MV-4-11 (cell line): ENCODE measurements at places on chromosomes 6 and 20.

GRCh38 chr20:13430346-13431002, 208.3 kb downstream of the TASP1 start:
- peak; percentile 92 for DNase-seq

- DNase-seq, result peak; percentile 54
These were observed 916 bp upstream of the SUN5 start for GRCh38 chr20:33005132-33005566.

GRCh38 chr6:36118550-36119107, 11.7 kb upstream of the MAPK13 start:
- DNase-seq, result peak; percentile 12

- DNase-seq, result peak; percentile 86
These were observed 1197.7 kb upstream of the CITED2 start for GRCh38 chr6:140572129-140572528.

DNA sequence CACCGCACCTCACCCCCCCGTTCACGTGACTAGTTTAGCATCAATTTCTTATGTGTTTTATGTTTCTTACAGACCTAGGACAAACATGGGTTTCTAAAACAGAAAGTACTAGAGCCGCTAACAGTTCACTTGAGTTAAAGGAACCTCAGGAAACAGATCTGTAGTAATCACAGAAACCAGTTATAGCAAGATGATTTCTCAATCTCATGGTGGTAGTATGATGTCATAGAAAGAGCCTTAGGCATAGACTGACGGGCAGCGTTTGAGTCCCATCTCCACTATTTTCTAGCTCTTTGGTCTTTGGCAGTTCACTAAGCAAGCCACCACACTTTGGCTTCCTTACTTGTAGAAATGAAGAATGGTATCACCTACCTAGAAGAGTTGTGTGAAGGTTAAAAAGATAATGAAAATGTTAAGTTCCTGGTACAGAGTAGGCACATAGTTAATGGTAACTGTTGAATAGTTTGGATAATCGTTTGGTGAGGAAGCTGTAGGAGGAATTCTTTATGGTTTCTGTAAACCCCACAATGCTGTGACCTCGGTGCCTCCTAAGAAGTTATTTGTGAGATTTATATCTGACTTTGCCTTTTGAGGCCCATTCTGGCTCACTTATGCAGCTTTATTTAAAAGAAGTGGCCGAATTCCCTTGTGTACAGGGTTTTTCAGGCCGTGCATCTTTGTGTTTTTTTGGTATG, 21.3 kb downstream of the CTNNBL1 start:
- DNase-seq, result peak; percentile 83

DNA sequence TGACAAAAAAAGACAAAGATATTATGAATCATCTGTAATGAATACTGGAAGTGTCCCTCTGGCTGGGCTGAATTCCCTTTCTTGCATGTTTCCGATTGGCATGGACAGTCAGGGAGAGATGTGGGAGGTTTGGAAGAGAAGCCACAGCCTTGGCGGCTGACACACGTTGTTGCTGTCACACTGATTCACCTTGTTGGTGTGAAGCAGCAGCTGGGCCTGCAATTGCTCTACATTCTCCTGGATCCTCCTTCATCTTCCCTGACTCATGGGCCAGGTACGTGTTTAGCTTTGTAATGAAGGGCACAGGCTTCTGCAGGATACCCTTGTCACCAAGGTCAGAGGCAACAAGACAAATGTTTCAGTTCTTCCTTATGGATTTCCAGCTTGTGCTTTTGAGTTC, 13.4 kb upstream of the SMIM8 start:
- no peak for DNase-seq

DNA sequence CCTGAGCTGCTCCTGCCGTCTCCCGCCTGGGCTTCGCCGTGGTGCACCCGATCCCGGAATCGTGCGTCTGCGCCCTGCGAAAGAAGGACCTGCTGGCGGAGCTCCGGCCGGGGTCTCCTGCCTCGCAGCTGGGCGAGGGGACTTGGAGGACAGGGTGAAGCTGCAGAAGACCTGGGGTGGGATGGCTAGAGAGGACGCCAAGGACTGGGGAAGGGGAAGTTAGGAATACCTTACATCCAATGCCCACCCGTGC, 150.2 kb downstream of the PRL start:
- no peak for DNase-seq

- DNase-seq, result peak; percentile 85
These were observed 347.7 kb downstream of the BCKDHB start for GRCh38 chr6:80454197-80454596.

DNA sequence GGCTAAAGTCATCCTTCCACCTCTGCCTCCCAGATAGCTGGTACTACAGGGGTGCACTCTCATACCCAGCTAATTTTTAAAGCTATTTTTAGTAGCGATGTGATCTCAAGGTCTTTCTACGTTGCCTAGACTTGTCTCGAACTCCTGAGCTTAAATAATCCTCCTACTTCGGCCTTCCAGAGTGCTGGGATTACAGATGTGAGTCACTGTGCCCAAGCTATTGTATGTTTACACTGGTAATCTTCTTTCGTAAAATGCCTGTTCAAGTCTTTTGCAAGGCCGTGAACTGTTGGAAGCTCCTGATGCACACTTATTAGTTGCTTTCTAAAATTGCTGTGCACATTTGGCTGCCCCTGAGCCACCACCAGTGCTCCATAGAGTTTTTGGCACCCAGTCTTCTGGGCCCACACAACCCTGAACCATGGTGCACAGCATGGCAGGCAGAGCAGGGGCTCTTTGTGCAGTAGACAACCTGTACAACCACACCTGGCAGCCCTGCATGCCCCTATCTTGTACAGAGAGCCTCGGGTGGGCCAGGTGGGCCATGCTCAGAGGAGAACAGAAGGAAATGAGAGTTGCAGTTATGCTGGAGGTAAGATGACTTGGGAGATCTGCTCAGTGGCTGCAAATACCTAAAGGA, 33.3 kb downstream of the PDRG1 start:
- DNase-seq, result no peak

DNA sequence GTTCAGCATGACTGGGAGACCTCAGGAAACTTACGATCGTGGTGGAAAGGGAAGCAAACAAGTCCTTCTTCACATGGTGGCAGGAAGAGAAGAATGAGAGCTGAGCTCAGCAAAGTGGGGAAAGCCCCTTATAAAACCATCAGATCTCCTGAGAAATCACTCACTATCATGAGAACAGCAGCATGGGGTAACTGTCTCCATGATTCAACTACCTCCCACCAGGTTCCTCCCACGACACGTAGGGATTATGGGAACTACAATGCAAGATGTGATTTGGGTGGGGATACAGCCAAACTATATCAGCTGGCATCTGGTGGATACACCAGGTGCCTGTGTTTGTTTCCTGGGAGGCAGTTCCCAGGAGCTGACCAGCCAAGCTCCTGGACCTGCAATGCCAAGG, 4.9 kb downstream of the DDO start:
- DNase-seq, result no peak

GRCh38 chr6:13302751-13303667, 25.3 kb downstream of the TBC1D7 start:
- DNase-seq, result peak; percentile 100
